ENCODE measurements at places on chromosomes 5 and 9.

GRCh38 chr5:95818181-95819147 is 4.1 kb downstream of the GLRX start:
- peak; percentile 17 for DNase-seq

- DNase-seq, result no peak
Observed at GRCh38 chr9:27791311-27791710, 218.0 kb upstream of the C9orf72 start.

GRCh38 chr9:107782789-107783188 is 293.2 kb upstream of the KLF4 start:
- DNase-seq, result no peak

GRCh38 chr9:34568774-34569173 is 20.8 kb downstream of the CNTFR start:
- DNase-seq, result no peak

DNA sequence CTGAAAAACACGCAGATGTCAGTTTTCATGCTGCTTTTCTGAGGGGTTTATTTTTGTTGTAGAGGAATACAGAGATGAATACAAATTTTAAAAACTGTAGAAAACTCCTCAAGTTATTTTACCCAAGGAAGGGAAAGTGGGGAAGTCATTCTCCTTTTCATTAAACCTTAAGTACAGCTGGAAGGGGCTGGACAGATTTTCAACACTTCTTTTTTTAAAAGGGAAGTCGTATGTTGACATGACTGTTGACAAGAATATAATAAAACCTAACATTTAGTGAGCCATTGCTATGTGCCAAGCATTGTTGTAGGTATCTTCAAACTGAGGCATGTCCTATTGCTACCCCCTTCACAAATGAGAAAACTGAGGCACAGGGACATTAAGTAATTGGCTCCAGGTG is 235.7 kb upstream of the ELL2 start:
- DNase-seq, result no peak

DNA sequence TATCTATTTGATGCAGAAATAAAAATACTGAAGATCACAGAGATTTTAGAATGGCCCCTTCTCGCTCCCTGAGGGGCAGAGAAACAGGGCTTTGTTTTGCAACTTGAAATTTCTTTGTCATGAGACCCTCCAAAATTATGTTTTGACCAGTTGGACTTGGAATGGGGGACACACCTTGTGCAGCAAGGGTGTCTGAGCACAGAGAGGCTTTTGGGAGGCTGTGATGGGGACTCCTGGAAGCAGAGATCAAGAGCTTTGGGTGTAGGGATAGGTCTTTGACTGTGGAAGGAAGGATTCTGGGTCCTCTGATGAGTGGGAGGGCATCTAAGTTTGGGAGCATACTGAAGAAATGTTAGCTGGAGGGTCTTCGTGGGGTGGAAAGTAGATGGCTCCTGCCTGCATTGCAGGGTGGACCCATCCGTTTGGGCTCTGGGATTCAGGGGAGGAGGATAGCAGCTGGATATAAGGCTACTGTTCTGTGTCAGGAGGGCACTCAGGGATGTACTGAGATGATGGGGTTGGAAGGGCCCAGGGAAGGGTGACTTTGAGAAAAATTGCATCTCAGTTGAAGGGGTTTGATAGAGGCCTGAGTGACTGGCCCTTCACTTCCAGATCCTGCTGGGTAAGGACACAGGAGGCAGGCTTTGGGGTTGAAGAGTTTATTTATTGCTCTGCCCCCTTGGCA is 1.8 kb upstream of the MYORG start:
- DNase-seq, result no peak

- DNase-seq, result no peak
Observed at GRCh38 chr5:5006548-5006947, 133.6 kb upstream of the ADAMTS16 start.

GRCh38 chr5:91219803-91220371 is 163.2 kb downstream of the ARRDC3 start:
- DNase-seq, result peak; percentile 6

GRCh38 chr9:131233995-131234394 is 42.3 kb downstream of the FAM78A start:
- no peak for DNase-seq

DNA sequence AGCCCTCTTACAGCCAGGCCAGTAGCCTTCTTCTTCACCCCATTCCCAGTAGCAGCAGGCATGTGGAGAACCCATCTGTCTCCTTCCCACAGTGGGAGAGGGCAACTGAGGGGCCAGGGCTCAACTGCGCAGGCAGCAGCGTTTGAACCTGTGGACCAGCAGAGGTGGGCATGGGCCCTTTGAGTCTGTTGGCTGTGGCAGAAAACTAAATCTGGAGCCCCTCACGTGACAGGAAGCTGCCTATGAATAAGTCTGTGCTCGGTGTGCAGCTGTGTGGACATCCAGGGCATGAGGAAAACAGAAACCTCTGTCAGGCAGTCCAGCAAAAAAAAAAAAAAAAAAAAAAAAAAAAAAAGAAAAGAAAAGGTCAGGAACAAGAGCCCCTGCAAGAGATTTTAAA is 189.2 kb upstream of the NR3C1 start:
- no peak for DNase-seq

- DNase-seq, result no peak
Observed at GRCh38 chr5:142922223-142922952, 152.2 kb downstream of the ARHGAP26 start.

DNA sequence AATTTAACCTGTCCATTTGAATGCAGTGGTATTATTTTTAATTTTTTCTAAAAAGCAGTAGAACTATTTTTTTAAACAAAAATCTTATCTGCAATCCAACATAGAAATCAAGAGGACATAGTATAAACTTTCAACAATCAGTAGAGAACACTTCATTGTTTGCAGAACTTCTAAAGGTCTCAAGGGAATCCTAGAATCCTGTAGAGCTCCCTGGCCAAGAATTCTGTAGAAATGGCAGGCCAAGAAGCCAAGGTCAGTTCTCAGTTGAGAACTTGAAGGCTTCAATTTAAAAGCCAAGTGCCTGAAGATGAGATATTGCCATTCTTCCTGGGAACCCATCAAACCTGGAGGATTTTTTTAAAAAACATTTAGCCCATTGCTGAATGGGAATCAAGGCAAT is 199.2 kb upstream of the KLF4 start:
- DNase-seq, result no peak

DNA sequence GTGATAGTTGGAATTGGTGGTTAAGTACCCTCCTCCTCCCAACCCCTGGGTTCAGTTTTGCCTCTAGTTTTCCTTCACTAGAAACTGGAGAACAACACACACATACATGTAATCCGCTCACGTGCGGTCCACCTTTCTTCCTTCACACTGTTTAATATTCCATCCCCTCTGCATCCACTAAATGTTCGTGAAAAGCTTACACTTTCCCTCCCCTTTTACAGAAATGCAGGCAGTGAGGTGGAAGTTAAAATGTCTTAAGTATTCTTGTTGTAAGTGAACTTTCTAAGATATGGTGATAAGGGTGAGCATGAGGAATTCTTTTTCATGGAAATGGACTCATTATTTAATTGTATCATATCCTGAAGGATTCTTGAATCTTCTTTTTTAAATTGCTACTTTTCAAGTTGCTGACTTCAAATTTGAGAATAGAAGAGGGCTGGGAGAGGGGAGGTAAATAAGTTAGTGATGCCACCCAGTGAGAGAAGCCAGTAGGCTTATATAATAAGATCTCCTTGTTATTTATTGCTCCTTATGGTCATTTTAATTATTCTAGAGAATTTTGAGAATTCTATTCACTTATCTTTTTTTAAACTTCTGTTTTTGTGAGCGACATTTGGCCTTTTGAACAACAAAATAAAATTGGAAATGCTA is 90.2 kb downstream of the TLE4 start:
- DNase-seq, result no peak

- DNase-seq, result no peak
Observed at GRCh38 chr5:177496727-177497291, 595 bp downstream of the PDLIM7 start.

DNA sequence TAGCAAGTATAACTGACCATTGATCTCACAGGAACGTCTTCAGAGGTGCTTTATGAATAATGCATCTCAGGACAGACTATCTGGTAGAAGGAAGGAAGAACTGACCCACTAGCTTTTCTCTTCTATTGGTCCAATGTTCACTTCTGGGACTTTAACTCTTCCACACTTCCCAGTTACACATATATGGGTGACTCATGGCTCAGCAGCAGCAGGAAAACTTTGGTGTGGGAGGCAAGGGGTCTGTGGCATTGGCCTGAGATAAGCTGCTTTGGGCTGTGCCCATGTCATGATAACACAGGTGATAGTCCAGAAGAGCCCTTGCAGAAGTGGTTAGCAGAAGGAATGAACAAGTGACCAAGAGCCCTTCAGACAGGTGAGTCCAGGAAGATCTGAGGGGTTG is 148.8 kb downstream of the RAB3C start:
- no peak for DNase-seq

GRCh38 chr5:173835131-173835530 is 53.0 kb upstream of the CPEB4 start:
- DNase-seq, result no peak

DNA sequence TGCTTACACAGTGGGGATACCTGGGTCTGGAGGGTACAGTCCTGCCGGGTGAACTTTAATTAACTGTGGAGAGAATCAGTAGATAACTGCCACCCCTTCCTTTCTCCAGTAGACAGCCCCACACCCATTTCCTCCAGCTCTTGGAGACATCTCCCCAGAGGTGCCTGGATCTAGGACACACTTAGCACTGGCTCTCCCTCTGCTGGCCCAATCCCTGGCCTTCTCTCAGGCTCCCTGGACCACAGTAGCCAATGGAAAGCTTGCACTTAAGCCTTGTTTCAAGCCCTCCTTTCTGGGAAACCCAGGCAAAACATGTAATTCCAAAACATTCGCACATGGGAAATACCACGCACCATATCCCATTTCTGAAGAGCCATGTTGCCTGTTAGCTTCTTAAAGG is 169.2 kb upstream of the GAS1 start:
- DNase-seq, result no peak

DNA sequence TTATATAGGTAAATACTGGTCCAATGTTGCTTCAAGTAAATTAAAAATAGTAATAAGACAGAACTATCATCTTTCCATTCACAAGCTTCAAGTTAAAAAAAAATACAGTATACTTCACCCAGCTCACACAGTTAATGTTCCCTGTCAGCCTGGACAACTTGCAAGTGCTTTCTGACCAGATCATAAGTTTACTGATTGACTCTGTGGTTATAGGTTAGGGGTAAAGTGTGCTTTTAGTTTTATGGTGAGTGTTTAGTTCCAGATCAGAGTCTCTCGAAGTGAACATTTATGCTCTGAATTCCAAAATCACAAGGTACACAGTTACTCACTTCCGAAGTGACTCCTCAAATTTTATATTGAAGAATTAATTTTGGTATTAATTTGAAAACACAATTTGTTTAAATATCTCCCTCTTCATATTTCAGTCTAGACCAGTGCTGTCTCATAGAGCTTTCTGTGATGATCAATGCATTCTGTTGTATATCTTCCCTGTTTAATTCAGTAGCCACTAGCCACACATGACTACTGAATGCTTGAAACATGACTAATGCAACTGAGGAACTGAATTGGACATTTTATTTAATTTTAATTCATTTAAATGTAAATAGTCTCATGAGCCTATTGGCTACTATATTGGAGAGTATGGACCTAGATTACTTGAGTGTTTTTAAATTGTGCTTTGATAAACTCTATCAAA is 90.7 kb downstream of the MEF2C start:
- DNase-seq, result no peak

GRCh38 chr9:76772686-76773445 is 8.6 kb downstream of the PCA3 start:
- no peak for DNase-seq

- no peak for DNase-seq
Observed at GRCh38 chr9:33813712-33814641, 3.0 kb upstream of the UBE2R2 start.

DNA sequence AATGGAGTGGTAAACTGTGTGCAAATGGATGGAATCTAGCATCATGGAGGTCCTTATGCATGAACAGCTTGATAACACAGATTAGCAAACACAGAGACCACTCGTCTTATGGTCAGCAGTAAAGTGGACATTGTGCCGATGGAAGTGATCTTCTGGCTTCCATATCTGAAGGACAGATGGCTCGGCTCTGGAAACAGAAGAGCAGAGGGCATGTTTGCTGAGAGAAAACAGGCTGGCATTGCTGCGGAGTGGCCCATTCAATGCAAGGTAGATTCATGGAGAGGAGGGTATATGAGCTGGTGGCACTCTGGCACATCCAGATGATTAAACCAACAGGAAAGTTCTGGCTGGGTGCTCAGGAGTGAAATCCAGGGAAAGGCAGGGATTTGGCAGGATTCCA is 513.2 kb downstream of the DIRAS2 start:
- DNase-seq, result no peak

DNA sequence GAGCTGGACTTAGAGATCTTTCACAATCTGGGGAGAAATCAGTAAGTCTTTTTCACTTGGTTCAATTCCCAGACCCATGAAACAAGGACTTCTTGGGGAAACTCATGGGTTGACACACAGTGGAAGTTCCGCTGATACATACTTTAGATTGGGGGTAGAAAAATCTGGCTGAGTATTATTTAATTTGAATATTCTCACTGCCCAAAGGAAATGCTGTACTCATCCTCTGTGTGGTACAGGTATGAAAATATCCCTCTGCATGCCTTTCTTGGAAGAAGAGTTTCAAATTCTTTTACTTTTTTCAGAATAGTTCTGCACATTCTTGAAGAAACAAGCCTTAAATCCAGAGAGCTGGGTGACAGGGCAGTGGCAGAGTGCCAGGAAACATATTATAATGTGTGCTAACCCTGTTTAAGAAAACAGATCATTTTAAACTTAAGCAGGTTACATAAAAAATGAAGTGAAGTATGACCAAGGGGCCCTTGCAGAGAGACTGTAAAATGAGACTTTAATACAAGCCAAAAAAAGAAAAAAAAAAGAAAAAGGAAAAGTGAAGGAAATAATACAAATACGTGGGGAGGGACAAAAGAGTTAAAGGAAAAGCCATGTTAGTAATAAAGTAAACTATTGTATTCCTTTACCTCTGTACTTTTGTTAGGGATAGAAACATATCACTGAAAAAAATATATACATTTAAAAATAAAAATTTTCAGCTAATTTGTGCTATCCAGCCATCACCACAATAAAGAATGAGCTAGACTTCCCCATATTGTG is 173.4 kb upstream of the NR3C1 start:
- no peak for DNase-seq

DNA sequence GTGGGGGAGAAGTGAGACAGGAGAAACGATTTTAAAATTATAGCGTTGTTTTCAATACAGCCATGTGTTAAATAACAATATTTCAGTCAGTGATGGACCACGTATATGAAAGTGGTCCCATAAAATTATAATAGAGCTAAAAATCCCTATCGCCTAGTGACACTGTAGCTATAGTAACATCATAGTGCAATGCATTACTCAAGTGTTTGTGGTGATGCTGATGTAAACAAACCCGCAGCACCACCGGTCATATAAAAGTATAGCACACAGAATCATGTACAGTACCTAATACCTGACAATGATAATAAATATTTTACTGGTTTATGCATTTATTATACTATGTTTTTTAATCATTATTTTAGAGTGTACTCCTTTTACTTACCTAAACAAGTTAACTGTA is 407.4 kb upstream of the SEMA6A start:
- DNase-seq, result no peak
